ENCODE measurements at places on chromosomes 5 and 9.

DNA sequence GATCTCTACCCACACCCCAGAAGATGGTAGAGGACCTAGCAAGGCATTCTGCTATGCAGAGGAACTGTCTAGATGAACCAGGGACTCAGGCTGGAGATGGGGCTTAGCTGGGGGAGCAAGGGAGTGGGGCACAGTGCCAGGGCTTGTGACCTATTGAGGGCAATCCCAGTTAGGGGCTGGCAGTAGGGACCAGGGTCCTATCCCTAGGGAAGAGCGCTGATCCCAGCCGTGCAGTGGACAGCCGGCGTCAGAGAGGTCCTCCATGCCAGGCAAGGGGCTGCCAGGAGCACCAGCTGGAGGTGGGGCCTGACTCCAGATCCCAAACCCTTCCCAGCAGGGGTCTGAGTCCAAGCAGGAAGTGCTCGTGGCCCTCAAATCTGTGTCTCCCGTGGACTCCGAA, 52.7 kb upstream of the NEURL1B start:
- DNase-seq, result no peak

DNA sequence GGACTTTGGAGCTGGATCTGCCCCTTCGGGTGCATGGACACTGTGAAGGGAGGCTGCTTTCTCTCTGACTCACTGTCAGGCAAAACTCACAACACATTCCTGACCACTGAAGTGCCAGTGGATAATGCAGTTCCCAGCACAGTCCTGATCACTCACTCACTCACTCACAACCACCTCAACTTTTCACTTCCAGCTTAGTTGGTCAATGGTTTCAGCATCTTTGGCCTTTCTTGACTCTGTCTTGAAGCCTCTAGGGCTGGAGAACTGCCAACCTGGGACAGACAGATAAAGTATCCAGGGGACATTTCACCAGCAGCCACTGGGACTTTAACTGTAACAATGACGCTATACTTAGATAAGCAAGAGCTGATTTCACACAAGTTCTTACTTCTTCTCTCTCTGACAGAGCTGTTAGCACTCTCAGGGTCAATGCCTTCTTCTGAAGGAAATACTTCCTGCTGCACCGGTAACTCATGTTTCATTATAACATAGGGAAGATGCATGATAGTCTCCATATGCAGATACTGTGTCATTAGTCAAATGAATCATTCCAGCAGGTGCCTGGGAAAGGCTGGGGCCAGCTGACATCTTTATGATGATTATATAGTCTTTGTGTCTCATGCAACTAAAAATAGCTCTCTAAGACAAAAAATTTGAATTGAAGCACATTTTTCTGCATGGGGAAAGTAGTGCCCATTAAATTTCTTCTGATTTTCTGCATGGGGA, 499.0 kb downstream of the SEMA5A start:
- no peak for DNase-seq

DNA sequence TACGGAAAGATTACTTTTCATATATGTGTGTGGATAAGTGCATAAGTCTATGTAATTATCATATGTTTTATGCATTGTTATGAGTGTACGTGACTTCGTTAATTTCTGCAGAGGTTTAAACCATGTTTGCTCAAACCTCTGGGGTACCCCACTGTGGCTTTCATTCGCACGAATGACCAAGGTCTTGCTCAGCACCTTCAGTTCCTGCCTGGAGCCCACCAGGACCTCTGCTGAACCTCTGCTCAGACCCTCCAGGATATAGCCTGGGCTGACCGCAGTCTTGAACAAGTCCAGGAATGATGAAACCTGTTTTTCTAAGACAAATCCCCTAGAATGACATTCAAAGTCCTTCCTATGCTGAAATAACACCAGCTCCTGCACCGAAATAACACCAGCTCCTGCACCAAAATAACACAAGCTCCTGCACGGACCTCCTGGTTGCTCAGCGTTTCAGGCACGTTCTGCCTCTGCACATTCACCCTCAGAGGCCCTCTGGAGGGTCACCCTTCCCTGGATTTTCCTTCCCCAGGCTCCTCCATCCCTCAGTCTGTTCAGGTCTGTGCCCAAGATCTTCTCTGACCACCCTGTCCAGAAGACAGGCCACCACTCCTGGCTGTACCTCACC, 99.7 kb upstream of the BOD1 start:
- no peak for DNase-seq

DNA sequence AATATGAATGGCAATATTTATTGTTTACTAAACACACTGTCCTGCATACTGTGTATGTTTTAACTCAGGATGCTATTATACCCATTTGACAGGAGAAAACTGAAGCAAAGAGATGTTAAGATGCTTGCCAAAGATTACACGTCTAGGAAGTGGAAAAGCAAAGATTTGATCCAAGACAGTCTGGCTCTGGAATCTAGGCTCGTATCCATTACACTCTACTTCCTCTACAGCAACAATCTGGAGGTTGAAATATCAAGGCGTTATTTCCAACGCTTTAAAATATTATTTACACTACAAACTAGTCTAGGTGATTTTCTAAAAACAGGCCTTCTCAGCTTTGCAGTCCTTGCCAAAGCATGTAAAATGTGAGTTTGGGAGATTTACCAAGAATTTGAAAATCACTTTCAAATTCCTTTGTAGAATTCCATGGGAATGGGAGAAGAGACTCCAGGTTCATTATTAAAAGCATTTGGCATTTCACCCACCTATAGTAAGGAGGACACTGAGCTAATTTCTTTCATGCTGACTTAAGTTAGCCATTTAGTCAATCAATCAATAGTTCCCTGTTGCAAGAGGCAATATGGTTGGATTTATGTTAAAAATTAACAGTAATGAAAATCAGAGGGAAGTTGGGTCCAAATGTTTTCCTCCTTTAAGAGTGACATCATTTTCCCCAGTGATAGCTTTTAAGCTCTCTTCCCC, 356.3 kb upstream of the SMARCA2 start:
- DNase-seq, result no peak

DNA sequence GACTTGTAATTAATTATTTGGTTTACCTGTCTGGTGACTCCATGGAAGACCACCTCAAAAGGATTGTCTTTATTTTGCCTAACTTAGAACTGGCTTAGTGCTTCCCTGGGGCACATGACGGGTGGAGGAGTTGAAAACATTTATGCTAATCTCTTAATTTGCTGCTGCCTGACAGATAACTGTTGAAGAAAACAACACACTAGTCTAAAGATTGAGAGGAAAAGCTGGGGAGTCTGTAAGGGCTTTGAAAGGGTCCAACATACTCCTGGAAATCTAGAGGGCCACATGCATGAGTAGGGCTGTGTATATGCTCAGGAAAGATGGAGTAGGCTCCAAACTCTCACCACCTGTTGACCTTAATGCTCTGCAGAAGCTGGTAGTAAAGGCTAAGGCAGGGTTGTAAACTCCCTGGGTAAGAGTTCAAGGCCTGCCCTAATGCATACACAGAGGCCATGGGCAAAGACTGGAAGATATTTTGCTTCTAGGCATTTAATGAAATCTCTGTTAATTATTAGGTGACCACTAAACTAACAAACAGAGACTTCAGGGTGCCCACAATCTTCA, 40.7 kb downstream of the NR3C1 start:
- DNase-seq, result no peak

GRCh38 chr9:132609829-132610228, 27.4 kb downstream of the BARHL1 start:
- DNase-seq, result no peak

DNA sequence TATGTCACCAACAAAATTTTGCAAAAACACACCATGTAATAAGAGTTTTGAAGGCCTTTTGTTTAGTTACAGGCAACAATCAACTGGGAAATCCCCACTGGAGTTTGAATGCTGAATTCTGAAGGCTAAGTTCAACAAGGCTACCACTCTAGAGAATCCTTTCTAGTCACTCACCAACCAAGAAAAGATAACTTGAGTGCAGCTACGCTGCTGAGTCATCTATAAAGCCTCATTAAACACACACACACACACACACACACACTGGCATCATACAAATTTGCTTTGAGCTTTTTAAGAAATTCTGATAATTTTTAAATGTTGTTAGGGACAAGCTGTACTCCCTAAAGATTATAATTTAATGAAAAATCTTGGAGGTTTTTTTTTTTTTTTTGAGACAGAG, 219.6 kb downstream of the DENND1A start:
- no peak for DNase-seq

GRCh38 chr9:129174102-129174723, 3.8 kb downstream of the IER5L start:
- peak; percentile 67 for DNase-seq

GRCh38 chr5:141814064-141814964, 63.9 kb downstream of the PCDH1 start:
- peak; percentile 13 for DNase-seq

- no peak for DNase-seq
Measured at GRCh38 chr9:16058131-16058549, 505.3 kb downstream of the CCDC171 start.

DNA sequence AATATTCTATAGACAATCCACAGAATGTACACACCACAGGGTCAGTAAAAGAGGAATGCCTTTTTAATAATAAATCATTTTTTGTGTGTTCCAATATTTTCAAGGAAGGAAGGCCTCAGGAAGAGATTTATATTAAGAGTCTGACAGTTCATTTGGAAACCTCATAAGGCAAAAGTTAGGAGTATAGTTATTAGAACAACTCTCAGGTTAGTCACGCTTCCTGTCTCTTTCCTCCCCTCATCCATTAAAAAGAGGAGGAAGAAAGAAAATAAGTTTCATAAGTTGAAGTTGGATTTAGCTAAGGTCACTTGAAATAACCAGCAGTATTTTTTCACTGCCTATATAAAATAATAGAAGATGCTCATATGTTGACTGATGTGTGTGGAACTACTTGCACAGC, 863.2 kb downstream of the PTPRD start:
- DNase-seq, result no peak

DNA sequence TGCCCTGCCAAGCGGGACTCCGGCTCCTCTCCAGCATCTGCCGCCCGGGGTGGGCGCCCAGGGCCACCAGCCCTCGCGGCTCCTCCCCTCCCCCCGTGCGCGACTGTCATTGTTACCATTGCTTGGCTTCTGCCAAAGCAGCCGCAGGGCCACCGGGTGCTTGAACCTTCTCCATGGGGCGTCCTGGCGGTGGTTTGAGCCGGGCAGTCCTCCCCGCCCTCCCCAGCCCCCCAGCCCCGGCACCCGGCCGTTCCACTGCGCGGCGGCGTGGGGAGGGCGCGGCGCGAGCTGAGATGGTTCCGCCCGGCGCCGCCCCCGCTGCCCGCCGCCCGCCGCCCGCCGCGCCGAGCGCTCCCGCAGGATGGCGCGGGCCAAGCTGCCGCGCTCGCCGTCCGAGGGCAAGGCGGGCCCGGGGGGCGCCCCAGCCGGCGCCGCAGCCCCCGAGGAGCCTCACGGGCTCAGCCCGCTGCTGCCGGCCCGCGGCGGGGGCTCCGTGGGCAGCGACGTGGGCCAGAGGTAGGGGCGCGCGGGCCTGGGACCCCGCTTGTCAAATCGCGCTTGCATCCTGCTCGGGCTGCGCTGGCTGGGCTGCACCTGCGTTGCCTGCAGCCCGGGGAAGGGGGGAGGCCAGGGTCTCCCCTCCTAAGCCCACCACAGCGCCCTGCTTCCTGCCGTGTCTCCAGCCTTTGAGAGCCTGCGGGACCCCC, 34.4 kb downstream of the KCNT1 start:
- no peak for DNase-seq

DNA sequence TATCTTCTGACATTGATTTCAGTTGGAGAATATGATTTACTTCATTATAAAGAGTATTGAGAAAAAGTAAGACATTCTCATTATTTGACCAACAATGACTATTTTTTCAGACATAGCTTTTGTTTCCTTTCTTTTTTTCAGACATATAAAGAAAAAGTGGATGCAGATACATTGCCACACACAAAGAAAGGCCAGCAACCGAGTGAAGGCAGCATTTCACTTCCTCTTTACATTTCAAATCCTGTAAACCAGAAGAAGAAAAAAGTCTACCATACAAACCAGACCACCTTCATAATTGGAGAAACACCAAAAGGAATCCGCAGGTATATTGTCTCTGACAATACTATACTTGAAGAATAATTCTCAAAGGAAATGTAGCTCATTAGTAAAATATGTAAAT, 128.9 kb downstream of the ERCC6L2 start:
- DNase-seq, result no peak

- no peak for DNase-seq
Measured at GRCh38 chr5:149416987-149417710, 38.1 kb upstream of the IL17B start.

DNA sequence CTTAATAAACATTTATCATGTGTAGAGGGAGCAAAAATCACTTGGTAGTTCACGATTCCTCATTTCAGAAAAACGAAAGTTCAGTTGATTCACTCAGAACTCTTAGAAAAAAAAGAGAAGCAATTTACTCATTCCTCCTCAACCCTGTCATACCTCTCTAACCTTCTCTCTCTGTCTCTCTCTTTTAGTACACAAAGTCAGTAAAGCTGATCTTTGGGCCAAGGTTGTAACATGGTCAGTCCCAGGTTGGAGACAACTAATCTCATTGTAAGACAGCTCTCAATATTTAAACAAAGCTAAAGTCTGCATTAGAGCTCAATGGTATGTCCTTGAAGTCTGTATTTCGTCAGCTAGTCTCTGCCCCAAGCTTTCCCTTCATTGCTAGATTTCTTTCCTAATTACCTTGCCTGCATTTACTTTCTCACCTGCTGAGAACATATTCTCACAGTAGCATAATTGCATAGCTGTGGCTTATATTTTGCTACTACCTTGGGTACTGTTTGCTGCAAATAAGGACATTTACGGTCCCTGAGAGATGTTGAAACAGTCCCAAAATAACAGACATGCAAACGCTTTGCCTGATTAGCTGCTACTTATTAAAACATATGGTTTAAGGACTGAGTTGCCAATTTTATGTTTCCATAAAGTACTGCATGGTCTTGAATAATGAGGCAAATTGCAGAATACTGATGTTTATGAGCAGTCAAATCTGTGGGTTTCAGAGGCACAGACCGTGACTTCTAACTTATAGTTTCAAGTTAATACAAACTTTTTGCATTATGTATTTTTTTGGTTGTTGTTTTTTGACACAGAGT, 138.3 kb downstream of the GPBP1 start:
- DNase-seq, result no peak

GRCh38 chr5:68170826-68171558, 44.6 kb upstream of the PIK3R1 start:
- no peak for DNase-seq

DNA sequence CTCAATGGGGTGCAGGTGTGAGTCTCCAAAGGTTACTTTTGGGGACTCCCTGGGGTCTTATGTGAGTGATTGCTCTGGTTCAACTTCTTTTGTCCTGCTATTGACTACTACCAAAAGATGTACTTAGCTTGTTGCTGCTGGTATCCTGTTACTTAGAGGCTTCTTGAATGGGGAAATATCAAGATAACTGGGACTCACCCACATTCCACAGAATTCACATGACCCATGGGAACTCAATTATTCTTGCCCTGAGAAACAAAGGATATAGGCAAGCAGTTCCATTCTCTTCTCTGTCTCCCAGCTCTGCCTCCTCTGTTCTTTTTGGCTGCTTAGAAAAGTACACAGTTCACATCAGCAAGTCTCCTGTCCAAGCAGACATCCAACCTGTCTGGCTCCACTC, 105.9 kb downstream of the UNC13B start:
- no peak for DNase-seq

All from activated T-helper 1 cell treated with anti-CD3 and anti-CD28 coated beads, Interleukin-2, amount 50 U/mL, for 16 hours (primary cell).